HS-27A (cell line): ENCODE measurements at places on chromosomes 4 and X.

DNA sequence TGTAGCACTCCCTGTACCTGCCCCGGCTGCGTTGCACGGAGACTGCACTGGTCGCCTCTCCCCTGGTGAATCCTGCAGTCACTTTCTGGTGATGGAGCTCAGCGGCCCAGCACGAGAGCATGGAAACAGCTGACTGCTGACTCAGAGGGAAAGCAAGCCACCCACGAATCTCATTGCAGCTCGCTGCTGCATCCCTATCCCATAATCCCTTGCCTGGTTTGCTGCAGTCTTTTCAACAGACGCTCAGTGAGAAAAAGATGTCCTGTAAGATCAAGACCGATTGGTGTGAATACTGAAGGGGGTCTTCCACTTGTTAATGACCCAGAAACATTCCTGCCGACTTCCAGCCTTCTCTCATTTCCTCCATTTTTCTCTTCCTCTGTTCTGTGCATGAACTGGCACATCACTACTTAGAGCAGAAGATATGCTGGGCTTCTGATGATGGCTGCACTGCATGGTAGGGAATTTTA, 52.9 kb downstream of the TRIM2 start:
- DNase-seq: no peak

- no peak for DNase-seq
These were observed 1.6 kb downstream of the ENAM start for GRCh38 chr4:70630162-70630561.

GRCh38 chr4:22595684-22596083, 79.8 kb upstream of the ADGRA3 start:
- no peak for DNase-seq

- DNase-seq: no peak
These were observed 59.3 kb downstream of the ABCG2 start for GRCh38 chr4:88098993-88099752.

- DNase-seq: no peak
These were observed 8.1 kb upstream of the LINC00632 start for GRCh38 chrX:140701480-140701879.

GRCh38 chr4:152727784-152728183, 48.0 kb upstream of the TMEM154 start:
- DNase-seq: no peak

DNA sequence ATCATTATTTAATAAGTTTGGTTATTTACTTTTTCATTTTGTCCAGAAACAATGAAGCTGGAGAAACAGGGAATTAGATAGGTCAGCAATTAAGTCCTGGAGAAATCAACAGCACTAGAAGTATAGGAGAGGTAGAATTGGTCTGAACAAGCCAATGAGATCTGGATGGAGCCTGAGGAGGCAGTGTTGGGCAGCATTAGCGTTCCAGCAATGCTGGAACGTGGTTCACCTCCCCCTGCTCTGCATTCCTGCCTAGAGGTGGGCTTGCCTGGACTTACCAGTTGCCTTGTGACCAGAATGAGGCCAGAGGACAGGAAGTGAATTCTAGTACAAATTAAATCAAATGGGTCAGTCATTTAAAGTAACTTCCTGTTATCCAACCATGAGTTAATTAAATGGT, 4.6 kb downstream of the RASSF6 start:
- DNase-seq: no peak

DNA sequence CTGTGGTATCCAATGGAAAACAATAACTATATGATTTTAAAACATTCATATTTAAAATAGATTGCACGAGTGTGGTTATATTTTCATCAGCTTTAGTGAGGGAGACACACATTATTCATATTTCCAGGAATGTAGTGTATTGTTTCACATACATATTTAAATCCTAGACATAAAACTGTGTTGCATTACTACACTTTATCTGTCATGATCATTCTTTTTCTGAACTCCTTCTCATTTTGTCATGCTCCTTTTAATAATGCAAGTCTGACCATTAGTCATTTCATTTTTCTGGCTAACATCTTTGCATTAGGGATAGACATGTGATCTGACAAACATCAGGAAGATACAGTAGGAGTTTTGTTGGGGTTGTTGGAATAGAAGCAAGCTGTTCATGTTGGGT, 1382.7 kb downstream of the PCDH7 start:
- DNase-seq: no peak

DNA sequence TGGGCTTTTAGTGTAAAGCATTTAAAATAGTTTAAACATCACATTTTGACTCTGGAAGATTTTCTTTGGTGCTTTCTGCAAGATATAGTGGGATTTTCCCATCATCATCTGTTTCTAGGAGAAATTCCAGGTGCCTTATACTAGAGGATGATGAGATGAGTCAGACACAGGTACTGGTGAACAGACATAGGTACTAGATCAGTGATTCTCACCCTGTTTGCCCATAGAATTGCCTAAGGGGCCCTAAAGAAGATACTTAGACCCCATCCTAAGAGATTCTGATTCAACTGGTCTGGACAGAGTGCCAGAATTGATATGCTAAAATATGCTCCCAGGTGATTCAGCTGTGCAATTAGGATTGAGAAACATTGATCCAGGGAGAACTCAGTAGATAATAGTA, 9.7 kb downstream of the TSPAN7 start:
- no peak for DNase-seq

- no peak for DNase-seq
These were observed 218.7 kb upstream of the HS3ST1 start for GRCh38 chr4:11647433-11647832.

GRCh38 chrX:103124284-103124683, 31.3 kb upstream of the NXF3 start:
- no peak for DNase-seq

DNA sequence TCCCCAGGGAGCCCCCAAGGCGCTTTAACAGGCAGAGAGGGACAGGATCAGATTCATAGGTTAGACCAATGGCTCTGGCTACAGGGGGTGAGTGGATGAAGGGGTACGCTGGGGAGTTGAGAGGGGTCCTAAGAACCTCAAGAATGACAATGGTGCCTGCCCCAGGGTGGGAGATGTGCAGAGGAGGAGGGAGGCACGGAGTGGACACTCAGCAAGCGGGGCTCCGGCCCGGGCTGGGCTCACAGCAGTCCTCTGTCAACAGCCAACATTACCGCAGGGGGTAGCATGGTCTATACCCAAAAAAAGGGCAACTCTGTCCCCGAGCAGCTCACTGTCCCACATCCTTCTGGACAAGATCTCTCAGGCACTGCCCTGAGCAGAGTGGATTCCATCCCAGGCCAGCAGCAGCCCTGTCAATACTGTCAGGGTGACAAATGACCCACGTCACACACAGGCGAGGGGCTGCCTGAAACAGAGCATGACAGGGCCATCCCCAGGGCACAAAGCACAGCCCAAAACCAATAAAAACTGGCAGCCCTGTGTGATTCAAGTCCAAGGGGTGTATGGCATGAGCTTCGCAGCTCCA, 47.7 kb upstream of the PPP2R2C start:
- no peak for DNase-seq

GRCh38 chr4:155954939-155955338, 1.3 kb upstream of the CTSO start:
- DNase-seq: no peak

DNA sequence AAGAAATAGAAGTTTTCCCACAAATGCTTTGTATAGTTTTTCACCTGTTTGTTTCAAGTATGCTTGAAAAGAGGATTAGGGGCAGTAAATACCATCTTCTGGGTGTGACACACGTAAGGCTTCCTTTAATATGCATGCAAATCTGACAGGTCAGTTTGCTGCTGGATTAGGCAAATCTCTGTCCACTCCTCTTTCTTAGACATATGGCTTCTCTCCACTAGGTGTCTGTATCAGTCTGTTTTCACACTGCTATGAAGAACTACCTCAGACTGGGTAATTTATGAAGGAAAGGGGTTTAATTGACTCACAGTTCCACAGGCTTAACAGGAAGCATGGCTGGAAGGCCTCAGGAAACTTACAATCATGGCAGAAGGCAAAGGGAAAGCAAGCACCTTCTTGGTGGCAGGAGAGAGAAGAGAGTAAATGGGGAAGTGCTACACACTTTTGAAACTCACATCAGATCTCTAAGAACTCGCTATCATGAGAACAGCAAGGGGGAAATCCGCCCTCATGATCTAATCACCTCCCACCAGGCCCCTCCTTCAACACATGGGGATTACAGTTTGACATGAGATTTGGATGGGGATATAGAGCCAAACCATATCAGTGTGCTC, 66.9 kb downstream of the TAB3 start:
- DNase-seq: no peak

GRCh38 chrX:39753293-39753996, 344.3 kb downstream of the BCOR start:
- no peak for DNase-seq

DNA sequence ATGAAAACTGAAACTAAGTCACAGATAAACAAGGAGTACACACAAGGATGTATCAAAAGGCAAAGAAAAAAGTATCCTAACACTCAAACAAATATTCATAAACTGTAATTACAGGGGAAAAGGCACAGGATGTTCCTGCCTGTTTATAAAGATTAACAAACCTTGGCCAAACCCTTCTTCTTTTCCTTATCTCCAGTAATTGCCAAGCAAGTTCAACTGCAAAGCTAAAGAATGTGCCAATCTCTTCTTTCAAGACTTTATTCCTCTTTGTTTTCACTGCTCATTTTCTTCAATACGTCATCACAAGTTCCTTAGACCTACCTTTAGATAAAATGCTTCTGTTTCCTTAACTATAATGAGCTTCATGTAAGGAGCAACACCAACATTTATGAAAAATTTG, 171.2 kb downstream of the AMELX start:
- DNase-seq: no peak

DNA sequence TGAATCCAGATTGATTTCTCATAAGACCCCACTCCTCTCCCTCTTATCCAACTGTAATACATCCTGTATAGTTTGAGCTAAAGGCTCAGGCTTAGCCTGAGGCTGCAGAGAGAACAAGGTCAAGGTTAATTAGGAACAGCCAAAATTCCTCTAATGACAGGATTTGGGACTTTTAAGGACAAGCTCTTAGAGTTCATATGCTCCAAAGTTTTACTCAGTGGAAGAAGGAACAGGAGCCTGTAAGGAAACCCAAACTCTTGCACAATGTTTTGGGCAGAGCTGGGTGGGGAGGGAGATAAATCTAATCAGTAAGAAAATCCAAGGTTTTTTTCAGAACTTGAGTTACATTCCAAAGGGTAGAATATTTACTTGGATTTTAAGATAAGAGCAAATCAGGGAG, 238.8 kb downstream of the QDPR start:
- DNase-seq: no peak

- no peak for DNase-seq
These were observed 70.2 kb upstream of the MAGEB2 start for GRCh38 chrX:30144971-30145731.

GRCh38 chrX:48924270-48924669, 5.4 kb upstream of the PIM2 start:
- DNase-seq: no peak

DNA sequence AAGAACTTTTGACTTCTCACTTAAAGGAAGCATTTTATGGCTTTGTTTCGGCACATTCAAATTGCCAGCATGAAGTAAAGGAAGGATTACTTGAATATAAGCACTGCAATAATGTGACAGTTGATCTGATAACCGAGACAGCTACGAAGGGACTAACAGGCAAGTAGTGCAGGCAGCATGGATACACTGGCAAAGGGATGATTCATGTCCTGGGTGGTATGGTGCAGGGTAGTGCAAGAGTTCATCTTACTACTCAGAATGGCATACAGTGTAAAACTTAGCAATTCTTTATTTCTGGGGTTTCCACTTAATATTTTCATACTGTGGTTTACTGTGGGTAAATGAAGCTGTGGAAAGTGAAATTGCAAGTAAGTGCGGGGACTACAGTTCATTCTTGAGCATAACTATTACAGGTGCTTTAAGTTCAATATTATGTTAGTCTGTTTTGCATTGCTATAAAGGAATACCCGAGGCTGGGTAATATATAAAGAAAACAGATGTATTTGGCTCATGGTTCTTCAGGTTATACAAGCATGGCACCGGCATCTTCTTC, 611.8 kb downstream of the SPOCK3 start:
- DNase-seq: no peak

DNA sequence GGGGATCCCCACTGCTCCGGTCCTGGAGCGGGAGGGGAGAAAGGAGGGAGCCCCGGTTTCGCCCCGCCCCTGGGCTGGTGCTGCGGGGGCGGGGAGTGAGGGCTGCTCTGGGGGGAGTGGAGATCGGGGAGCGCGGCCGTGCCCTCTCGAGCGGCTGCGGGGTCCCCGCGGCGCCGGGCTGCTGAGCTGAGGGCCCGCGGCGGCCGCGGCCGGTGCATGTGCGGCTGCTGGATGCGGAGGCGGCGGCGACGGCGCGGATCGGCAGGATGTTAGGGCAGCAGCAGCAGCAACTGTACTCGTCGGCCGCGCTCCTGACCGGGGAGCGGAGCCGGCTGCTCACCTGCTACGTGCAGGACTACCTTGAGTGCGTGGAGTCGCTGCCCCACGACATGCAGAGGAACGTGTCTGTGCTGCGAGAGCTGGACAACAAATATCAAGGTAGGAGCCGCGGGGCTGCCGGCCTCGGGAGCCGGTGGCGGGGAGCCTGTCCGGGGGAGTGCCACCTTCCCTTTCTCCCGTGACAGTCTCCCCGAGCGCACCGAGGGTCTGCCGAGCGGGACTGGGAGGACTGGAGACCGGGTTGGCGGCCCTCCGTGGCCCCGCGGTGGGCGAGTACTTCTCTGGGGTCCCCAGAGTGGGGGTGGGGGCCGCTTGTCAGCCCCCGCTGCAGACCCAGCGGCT, at the start of gene ING2:
TSS of gene ING2 (plus strand) at position 129 of the 681 bp plus-strand sequence. CDS start at position 267, 138 bp downstream.
- DNase-seq: no peak

DNA sequence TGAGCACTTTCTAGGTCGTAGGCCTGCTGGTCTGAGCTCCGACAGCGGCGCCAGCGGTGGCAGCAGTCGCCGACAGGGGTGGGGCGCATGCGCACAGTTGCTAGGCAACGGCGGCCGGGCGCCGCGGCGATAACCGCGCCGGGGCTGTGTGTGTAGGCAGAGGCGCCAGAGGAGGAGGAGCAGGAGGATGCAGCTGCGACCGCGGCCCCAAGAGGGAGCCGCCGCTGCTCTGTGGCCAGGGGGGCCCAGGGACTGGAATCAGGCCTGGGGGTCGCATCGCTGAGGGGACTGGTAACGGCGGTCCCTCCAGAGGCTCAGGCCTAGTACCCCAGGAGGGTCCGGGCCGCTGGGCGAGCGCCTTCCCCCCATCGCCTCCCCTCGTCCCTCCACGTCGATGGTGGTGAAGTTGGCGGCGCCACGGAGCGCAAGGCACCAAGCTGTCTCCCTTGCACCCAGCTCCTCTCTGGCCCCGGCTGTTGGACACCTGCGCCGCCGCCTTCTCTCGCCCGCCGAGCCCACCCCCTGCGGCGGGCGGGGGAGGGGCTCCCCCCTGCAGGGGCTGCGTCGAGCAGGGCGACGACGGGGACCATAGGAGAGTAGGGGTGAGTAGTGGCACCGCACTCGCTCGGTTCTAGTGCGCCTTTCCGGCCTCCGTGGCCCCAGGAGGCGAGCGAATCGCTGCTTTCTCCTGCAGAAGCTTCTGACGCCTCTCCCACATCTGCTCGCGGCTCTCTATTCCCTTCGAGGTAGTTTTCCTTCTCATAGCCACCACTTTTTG, 58.6 kb upstream of the ZC4H2 start:
- no peak for DNase-seq

DNA sequence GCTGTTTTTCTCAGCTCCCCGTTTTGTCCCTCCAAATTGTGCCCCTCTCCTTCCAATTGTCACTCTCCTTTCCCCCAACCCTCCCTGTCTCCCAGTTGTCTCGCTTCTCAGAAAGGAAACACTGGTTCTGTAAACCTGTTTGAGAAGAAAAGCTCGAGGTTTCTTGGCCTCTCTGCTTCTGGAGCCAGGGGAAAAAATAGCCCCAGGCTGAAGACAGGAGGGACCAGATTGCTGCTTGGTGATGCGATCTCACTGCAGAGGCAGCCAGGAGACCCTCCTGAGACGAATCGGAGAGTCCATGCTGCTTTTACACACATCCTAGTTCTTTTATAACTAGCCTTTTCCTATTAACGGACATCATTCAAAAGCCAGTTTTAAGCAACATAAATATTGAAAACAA, 21.2 kb downstream of the TRIML1 start:
- DNase-seq: no peak
